ENCODE measurements at places on chromosomes 6 and 20. TPM values are rescaled to one million over a fixed set of nuclear protein-coding genes. Genes with fewer than 3 reads are reported as not detected.

- H3K4me1 ChIP-seq: peaks cover 31% of the 10 kb centered on the region
- no peaks in the 10 kb centered on the region for H3K36me3 ChIP-seq
Measured at GRCh38 chr20:59751075-59751711, 146.9 kb downstream of the PHACTR3 start.

GRCh38 chr6:136831873-136832562 is 9.6 kb downstream of the PEX7 start:
- no peak for DNase-seq
- H3K4me3 ChIP-seq: no peak overlapping the region
- no peak overlapping the region for H3K27ac ChIP-seq
- H3K36me3 ChIP-seq: peaks cover 22% of the 10 kb centered on the region
- H3K27me3 ChIP-seq: no peaks in the 10 kb centered on the region
- no peaks in the 10 kb centered on the region for H3K4me1 ChIP-seq

DNA sequence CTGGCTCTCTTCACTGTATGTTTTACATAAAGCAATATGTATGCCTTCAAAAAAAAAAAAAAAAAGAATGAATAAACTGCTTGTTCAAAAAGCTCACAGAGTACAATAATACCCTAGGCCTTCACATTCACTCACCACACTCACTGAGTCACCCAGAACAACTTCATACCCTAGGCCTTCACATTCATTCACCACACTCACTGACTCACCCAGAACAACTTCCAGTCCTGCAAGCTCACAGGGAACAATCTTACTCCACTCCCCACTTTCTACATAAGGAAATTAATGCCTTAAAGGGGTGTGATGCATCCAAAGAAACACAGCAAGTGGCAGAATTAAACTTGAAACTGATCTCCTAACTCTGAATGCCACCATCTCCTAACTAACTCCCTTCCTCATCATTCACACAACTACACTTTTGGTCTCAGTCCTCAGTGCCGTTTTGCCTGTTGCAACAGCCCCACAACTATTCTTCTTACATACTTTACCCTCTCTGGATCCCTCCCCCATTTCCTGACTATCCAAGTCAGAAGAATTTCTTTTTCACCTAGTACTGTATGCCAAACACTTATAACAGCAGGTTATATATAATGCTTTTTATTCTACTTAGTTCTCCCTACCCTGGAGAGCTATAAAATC is 34.2 kb downstream of the NHSL1 start:
- no peaks in the 10 kb centered on the region for H3K27me3 ChIP-seq
- H3K27ac ChIP-seq: no peak overlapping the region
- peaks cover 26% of the 10 kb centered on the region for H3K36me3 ChIP-seq
- DNase-seq: no peak
- H3K4me1 ChIP-seq: peaks cover 3% of the 10 kb centered on the region

DNA sequence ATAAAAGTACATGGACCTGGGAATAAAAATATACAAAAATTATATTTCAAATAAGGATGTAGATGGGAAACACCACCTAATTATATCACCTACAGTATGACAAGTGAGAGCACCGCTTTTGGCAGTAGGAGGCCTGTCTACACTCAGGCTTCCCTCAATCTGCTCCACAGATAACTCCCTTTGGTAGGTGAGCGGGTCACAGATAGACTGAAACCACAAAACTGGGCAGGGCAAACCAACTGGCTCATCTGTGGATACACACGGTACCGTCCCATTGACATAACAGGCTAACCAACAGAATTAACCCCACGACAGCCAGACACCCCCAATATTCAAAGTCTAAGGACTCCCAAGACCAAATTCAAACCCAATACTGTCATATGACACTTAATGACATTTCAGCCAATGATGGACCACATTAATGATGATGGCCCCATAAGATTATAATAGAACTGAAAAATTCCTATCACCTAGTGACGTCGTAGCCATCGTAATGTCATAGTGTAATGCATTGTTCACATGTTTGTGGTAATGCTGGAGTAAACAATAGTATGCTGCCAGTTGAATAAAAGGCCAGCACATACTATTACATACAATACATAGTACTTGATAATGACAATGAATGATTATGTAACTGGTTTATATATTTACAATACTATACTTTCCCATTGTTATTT is 109.7 kb downstream of the MBOAT1 start:
- H3K4me1 ChIP-seq: no peaks in the 10 kb centered on the region
- no peaks in the 10 kb centered on the region for H3K27me3 ChIP-seq
- H3K27ac ChIP-seq: no peak overlapping the region
- DNase-seq: no peak

GRCh38 chr20:24309596-24309995 is 159.8 kb upstream of the SYNDIG1 start:
- H3K27ac ChIP-seq: no peak overlapping the region
- H3K4me3 ChIP-seq: no peak overlapping the region
- no peak for DNase-seq
- no peaks in the 10 kb centered on the region for H3K36me3 ChIP-seq

POLR3F gene
- total RNA-seq: 7.2 TPM

RSPH9 gene
- 0.24 TPM for total RNA-seq

EDN1 gene
- 21.7 TPM for total RNA-seq

Data from suprapubic skin (tissue), 4 donors.